GM12864 (cell line): ENCODE measurements at places on chromosomes 7 and 10.

GRCh38 chr7:23449941-23450340 is 20.4 kb downstream of the IGF2BP3 start:
- no peak for DNase-seq

DNA sequence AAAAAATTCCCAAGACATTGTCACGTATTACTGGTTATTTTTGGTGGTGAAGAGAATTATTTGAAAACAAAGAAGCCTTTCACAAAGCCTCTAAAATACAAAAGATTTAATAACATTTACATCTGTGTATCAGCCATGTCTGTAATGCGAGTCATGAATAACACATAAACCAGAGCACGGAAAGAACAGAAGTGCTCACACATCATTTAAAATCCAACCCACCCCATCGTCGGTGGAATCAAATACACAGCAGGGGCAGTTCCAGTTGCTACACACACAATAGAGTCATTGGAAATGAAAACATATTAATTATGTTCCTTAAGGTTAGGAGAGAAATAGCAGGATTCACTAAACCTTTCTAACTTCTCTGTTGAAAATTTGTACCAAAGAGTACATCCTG is 1097.3 kb downstream of the KCNMA1 start:
- no peak for DNase-seq

GRCh38 chr7:150341263-150342120 is at the start of gene RARRES2:
Gene RARRES2 (minus strand): TSS chr7:150341629. CDS start chr7:150340609, 1,020 bp downstream.
- DNase-seq = no peak

GRCh38 chr7:75536940-75537538 is 44.9 kb downstream of the SPDYE5 start:
- DNase-seq = no peak

- DNase-seq = no peak
These were observed 52.8 kb downstream of the ABLIM1 start for GRCh38 chr10:114605155-114605797.

- peak; percentile 55 for DNase-seq
These were observed 95.5 kb upstream of the ZMIZ1 start for GRCh38 chr10:78972947-78973900.

GRCh38 chr10:93749218-93749799 is 8.4 kb upstream of the LGI1 start:
- no peak for DNase-seq

DNA sequence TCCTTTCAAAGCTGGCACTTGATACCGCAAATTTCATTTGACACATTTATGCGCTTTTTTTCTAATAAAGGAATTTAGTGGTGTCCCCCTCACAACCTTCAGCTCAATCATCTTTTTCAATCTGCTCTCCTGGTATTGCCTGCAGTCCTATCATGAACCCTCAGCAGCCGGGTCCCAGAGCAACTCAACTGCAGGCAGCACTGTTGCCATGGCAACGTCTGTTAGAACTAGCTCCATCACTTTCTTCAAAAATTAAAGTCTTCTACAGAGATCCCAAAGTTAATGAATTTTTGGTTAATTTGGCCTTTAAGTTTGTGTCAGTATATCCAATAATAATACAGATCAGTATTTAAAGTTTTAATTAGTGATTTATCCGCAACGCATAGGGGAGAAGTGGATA is 136.1 kb upstream of the TARP start:
- no peak for DNase-seq

DNA sequence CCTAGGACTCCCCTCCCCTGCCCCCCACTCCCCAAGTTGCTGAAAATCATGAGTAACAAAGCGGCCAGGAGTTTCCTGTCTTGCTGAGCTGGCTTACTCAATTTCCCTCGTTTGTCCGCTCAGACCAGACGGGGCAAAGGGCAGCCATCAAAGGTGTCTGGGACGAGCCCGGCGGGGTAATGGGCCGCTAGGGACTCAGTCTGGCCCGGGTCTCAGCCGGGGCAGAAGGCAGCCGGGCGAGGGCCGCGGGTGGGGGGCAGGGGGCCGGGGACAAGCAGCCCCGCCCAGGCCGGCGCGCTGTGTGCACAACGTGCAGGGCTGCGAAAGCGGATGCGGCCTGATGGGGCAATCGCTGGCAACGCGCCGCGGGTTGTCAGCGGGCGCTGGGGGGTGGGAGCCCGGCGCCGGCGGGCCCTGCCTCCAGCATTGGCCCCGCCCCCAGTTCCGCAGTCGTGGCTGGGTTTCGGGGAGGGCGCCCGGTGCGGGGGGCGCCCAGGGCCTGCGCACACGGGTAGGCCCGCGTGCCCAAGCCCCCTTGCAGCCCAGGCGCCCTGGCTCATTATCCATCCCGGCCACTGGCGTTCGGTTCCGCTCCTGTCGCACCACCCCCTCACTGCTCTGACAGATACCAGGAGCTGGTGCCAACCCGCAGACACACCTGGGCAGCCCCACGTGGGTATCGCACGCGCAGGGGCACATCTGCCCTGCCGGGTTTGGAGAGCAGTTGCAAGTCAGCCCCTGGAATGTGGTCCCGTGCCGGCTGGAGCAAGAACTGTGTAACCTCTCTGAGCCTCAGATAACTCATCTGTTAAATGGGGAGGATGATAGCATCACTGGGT is 35.1 kb downstream of the DNAJB12 start:
- DNase-seq = peak; percentile 70

DNA sequence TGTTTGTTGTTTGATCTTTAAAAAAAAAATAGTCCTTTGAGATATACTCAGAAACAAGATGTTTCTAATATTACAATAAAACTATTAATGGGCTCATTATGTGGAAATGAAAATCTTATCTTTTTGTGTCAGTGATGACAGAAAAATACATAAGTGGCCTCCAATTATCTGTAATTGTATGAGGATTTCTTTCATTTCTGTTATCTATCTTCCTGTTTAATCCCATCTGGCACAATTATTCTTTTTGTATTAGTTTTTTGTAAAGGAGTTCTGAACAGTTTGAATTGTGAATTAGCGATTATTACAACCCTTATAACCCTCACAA is 270.8 kb downstream of the BBS9 start:
- no peak for DNase-seq

DNA sequence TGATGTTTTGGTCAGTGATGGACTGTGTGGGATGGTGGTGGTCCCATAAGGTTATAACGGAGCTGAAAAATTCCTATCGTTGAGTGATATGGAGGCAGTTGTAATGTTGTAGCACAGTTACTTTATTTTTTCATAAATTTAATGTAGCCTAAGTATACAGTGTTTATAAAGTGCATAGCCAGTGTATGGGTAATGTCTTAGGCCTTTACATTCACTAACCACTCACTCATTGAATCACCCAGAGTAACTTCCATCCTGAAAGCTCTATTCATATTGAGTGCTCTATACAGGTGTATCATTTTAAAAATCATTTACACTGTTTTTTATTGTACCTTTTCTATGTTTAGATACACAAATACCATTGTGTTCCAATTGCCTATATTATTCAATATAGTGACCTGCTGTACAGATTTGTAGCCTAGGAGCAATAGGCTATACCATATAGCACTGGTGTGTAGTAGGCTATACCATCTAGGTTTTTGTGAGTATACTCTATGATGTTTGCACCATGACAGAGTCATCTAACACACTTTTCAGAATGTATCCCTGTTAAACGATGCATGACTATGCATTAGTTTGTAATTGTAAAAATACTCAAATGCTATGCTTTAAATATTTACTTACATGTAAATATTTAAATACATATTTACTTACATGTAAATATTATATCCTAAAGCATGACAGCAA is 21.0 kb downstream of the PDCD4 start:
- DNase-seq = no peak

DNA sequence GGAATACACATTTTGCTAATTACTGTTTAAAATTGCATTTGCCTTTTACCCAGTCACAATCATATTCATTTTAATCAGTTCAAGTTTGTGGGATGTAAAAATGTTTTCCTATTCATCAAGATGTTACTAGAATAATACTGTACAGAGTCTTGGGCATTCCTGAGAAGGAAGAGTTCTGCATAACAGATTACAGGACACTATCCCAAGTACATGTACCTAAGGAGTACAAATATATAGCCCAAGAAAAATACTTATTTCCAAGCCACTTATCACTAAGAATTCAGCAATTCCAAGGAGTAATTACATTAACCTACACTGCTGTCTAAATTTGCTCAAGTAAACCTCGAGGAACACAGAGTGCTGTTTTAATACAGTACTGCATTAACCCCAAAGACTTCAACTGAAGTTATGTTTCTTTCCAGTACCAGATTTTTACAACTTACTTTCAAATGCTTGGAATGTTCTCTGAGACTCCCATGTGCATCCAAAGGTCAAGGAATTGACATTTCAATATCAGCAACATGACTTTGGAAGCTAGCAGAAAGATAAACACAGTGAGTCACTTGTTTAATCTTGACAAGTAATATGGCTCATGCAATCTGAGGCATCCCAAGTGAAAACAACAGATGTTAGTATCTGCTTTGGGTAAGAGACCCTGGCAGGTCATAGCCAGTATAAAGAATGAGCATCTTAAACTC is 125.4 kb upstream of the BET1 start:
- no peak for DNase-seq

GRCh38 chr10:124364674-124365073 is 54.0 kb downstream of the OAT start:
- no peak for DNase-seq

- DNase-seq = no peak
These were observed 177.0 kb downstream of the GNAT3 start for GRCh38 chr7:80334908-80335307.

DNA sequence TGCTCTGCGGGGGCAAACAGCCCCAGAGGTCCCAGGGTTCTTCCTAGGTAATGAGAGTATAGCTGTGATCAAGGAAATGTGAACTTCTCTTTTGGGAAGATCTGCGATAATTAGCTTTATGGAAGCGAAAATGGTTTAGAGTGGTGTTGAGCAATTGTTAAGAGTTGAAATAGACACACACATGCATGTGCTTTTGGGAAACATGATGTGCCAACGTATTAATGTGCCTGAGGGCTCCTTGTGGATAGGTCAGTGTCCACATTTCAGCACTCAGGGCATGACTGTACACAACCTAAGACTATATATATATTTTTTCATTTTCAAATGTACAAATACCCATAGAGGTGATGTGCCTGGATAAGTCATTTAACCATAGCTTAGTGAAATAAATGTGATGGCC is 67.0 kb downstream of the GSDME start:
- DNase-seq = no peak

DNA sequence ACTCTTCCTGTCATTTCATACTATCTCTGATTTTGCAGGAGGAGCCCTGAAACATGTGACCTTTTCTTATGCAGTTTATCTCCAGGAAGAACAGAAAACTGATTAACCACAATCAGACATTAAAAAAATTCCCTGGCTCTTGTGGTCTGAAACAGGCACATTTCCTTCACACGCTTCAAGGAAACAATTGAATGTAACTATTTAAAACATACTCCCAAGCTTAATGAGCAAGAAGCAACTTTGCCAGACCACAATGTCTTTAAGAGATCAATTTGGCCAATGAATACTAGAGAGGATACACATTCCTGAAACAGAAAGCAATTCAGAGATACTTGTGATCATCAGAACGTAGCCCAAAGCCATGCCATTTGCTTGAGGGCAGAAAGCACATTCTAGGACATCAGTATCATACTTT is 65.8 kb downstream of the PIP4K2A start:
- no peak for DNase-seq

- DNase-seq = no peak
These were observed 845.7 kb upstream of the POT1 start for GRCh38 chr7:125775317-125775716.

GRCh38 chr7:5238500-5238899 is 44.2 kb upstream of the SLC29A4 start:
- DNase-seq = no peak

DNA sequence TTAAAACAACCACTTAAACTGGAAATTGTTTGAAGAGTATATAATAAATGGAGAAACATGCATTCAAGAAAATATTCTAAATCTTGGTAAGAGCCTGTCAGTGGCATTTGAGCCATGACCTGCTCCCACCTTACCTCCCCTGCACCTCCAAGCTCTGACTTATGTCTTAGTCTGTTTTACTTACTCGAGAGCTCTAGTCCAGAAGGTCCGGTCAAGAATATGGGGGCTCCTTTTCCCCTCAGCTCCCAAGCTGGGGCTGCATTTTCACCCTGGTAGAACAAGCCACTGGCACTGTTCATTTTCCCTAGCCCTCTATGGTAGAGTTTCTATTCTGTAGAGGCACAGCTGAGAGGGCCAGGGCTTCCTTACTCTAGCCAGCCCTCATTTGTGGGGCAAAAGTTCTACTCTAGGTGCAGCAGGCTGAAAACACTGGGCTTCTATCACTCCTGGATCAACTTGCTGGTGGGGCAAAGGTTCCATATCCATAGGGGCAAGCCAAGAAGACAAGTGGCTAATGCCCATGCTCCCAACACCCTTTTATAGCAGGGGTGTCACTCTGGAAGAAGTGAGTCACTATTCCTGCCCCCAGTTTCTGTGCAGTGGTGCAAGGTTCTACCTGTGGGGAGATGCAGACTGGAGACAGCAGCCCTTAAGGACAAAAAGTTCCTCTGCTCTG is 40.6 kb downstream of the ZNF438 start:
- no peak for DNase-seq

- no peak for DNase-seq
These were observed 31.7 kb downstream of the GRIFIN start for GRCh38 chr7:2444476-2444875.

DNA sequence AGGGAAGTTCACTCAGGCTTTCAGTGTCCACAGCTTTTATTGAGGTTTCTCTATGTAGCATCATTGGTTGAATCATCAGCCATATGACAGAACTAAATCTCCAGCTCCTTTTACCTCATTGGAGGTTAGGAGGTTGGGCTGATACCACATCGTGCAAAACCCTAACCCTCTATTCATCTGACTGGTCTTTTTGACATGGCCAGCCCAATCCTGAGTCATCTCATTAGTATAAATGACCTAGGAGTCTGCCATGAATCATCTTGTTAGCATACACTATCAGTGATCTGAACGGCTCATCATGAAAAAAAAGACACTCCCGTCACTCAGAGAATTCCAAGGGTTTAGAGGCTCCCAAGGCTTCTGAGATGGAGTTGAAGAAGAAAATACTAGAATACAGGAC is 669.8 kb upstream of the POT1 start:
- DNase-seq = no peak

DNA sequence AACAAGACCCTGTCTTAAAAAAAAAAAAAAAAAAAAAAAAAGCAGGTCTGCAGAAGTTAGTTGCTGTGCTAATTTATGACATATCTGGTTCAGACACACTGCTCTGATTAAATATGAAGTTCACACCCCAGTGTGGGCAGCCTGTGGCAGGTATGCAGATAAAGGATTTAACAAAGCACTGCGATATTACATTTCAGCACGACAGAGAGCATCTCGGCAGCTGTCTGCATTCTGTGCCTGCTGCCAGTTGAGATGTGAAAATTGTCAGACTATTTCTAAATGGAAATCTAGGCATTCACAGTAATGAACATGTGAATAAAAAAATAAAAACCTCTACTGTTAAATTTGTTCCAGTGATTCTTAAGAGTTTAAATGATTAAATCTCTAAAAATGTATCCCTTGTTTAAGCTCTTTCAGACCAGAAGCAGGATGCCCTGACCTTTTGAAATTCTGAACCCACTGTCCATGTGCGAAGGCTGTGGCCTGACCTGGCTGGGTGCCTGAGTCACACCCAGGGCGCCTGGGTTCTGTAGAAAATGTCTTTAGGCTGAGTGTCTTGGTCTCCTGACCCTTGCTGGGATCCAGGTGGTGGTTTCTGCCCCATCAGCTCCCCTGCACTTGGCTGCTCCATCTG is 272.9 kb downstream of the WDR37 start:
- DNase-seq = no peak

GRCh38 chr10:97186911-97187310 is 1.2 kb upstream of the SLIT1 start:
- no peak for DNase-seq

GRCh38 chr7:121219026-121219425 is 109.8 kb upstream of the WNT16 start:
- DNase-seq = no peak
